ENCODE measurements at places on chromosomes 5 and 9.

GRCh38 chr5:172113036-172113435 is 75.0 kb downstream of the STK10 start:
- DNase-seq = no peak

GRCh38 chr9:31702957-31703356 is 681.5 kb upstream of the ACO1 start:
- no peak for DNase-seq

DNA sequence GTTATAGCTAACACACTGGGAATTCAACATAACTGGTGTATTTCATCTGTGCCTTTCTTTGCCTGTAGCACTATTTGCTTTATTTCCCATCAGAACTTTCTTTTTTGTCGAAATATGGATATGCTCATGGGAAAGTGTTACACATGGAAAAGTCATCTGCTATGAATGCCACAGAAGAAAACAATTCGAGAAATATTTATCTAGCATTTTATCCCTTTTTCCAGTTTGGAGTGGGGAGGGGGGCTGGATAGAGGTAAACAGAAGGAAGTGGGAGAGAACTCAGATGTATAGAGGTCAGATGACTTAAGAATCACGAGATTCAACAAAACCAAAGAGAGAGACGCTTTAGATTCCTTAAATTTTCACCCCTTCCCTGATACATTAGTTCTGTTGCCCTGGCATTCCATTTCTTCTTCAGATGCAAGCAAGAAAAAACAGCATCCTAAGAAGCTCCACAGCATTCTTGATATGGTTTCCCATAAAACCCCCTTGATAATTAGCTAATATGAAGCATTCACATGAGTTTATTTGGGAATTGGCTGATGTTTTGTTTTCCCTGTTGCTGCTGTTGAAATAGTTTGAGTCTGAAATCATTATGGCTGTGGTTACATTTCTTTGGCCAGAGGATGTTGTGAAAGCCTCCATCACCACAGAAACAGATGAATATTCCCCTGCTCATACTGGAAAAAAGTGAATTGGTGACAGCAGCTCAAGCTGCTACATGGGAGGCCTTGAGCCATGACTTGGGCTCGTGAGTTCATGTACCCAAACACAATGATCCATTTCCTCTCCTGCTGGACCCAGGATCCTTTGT is 335.8 kb upstream of the DAB2 start:
- DNase-seq = no peak

DNA sequence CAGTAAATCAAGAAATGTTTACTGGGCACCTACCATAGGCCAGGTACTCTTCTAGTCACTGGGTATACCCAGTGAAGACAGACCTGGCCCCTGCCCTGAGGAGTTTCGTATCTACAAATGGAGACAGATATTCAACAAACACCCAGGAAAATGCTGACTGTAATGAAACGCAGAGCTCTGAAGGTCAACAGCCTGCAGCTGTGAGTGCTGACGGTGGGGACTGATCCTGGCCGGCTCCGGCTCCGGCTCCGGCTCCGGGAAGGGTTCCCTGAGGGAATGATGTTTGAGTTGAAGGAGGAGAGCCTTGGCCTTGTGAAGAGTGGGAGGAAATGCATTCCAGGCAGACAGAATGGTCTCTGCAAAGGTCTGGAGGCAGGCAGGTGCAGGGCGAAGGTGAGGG is 23.1 kb downstream of the FGFR4 start:
- DNase-seq = no peak

GRCh38 chr5:62909326-62909725 is 330.7 kb downstream of the LRRC70 start:
- DNase-seq = peak; percentile 3

- peak; percentile 30 for DNase-seq
These were observed 124.3 kb downstream of the ENC1 start for GRCh38 chr5:74516211-74516636.

GRCh38 chr5:138805096-138805495 is 51.9 kb downstream of the CTNNA1 start:
- DNase-seq = no peak

DNA sequence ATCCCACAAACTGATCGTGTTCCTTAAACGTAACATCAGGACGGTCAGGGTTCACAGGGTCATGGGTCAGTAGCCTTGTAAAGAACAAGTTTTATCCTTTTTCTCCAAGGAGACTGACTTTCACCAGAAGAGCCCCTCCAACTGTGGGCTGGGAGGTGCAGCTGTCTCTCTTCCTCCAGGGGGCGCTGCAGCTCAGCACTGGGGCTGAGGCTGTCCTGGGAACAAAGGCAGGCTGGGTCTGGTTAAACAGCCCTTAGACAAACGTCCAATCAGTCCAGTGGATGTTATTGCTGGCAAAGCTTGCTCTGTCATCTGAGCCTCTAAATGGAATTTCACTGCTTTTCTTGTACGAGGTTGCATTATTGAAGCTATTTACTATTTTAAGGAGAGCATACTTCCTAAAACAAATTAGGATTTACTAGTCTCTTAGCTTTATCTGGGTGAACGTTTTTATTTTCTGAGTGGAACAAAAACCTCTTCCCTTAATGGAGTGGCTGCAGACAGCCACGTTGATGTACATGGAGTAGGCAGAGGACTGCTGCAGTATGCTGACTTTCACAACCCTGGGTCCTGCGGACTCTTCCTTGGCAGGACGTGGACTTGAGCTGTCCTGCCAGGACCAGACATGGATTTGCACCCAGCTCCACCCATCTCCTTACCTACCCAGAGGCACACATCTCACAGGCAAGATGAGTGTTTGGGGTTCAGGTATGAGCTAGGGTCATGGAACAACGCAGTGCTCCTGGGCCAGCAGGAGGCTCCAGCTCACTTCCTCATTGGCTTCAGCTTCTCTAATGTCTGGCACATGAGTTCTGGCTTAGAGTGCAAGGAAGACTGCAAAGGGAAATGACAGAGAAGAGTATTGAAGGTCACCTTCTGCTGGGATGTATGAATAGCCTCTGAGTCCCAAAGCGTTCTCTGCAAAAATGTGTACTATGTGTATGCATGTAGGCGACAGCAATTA is 7.8 kb downstream of the EXOSC2 start:
- DNase-seq = peak; percentile 66

- DNase-seq = no peak
These were observed 178.8 kb upstream of the KIF2A start for GRCh38 chr5:62127098-62127736.

DNA sequence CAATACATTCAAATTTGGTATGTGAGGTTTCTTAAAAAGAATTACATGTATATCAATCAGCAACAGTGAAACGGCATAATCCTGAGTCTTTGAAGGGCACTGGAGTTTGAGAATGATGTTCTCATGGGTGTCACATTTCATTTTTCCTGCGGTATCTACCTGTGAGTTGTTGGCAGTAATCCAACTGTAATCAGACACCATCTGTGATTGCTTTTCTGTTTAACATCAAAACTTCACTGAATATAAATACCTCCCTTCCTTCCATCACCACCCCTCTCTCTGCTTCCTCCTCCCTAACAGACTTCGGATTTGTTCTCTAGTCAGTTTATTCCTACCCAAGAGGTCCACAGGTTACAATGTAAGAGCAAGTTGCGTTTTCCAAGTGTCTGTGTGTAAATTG is 275.2 kb upstream of the PCSK5 start:
- DNase-seq = no peak

DNA sequence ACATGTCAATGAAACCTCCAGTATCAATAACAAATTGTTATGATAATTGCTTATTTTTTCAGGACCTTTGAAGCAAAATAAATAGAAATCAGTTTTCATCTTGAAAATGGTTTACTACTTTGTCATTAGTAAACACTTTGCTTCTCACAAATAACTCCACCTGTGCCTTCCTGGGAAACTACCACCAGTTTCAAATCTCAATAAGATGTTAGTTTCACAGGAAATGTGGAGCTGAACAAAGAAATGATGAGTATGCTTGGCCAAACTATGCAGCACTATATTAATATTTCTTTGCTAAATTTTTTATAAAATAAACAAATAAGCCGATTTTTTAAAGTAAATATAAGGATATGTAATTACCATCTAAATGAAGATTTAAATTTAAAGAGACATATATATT is 221.5 kb upstream of the HAPLN1 start:
- no peak for DNase-seq

- no peak for DNase-seq
These were observed 70.0 kb downstream of the GLDC start for GRCh38 chr9:6575324-6576034.

- no peak for DNase-seq
These were observed 20.4 kb upstream of the IER5L start for GRCh38 chr9:129198319-129199043.

GRCh38 chr5:33238826-33239695 is 201.7 kb upstream of the TARS1 start:
- DNase-seq = no peak

DNA sequence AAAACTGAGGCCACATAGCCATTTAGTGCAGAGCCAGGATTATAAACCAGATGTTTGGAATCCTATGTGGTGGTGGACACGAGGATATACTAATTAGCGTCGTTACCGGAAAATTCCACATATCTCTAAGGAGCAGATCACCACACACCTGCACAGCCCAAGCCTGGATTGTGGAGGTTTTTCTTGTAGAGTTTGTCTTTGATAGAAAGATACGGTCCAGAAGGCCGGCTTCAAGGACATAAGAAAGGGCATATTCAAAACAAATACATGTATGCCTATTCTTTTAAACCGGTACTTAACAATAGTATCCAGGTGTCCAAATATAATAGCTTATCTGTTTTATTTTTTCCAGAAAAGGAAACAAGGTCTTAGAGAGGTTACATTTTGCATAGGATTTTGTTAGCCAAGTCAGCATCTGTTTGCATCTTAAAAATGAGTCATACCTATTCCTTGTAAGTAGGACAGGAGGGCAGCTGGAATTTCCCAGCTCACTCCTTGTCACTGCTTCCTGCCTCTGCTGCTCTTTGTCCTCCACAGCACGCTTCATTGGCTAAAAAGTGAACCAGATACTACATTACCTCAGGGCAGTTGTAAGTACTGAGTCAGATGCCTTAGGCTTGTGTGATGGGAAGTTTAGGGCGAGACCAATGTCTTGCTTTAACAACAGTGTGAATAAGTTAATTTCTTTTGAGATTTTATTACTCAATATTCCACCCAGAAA is 3.6 kb downstream of the TMC1 start:
- peak; percentile 90 for DNase-seq

- DNase-seq = peak; percentile 24
These were observed 11.1 kb upstream of the ARAP3 start for GRCh38 chr5:141692919-141693725.

- no peak for DNase-seq
These were observed 159.3 kb upstream of the TLX3 start for GRCh38 chr5:171149772-171150171.

- DNase-seq = no peak
These were observed 15.5 kb downstream of the SLC22A4 start for GRCh38 chr5:132309679-132310078.

DNA sequence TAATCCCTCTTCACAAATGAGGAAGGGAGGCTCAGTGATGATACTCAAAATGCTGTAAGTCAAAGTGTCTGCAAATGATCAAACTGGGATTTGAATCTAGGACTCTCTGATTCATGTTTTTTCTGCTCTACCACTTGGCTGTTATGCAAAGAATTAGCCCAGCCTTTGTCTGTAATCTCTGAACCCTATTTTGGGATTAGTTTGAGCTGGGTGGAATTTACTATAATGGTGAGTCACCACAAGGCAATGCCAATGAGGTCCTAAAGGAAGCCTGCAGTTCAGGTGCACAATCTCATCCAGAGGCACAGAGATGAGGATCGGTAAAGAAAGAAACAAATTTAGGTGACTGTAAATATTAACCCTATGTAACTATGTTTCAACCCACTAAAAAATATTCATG is 29.2 kb downstream of the RFK start:
- peak; percentile 89 for DNase-seq

DNA sequence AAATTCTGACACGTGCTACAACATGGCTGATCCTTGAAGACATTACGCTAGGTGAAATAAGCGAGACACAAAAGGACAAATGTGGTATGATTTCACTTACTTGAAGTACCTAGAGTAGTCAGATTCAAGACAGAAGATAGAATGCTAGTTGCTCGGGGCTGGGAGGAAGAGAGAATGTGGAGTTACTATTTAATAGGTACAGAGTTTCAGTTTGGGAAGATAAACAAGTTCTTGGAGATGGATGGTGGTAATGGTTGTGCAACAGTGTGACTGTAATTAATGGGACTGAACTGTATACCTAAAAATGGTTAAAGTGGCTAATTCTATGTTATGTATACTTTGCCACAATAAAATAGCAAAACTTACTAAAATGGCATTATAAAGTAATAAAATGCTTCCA is 34.4 kb downstream of the PAM start:
- no peak for DNase-seq

- no peak for DNase-seq
These were observed 627.9 kb upstream of the ST8SIA4 start for GRCh38 chr5:101531026-101531425.

DNA sequence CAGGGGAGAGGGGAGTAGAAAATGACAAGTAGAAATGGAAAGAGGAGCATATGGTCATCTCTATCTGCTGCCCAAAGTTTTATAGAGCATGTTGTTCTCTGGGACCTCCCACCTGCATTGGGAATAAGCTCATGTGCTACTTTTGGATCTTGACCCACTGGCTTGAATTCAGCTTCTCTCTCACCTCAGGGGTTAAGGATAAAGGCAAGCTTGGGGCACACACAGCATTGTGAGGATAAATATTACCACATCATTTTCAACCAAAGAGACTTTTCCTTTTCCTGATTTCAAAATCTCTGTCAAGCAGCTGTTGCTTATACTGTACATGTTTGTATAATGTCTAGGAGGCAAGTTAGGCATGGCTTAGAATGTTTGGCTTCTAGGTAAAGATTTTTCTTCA is 16.6 kb downstream of the ATP10B start:
- DNase-seq = no peak

DNA sequence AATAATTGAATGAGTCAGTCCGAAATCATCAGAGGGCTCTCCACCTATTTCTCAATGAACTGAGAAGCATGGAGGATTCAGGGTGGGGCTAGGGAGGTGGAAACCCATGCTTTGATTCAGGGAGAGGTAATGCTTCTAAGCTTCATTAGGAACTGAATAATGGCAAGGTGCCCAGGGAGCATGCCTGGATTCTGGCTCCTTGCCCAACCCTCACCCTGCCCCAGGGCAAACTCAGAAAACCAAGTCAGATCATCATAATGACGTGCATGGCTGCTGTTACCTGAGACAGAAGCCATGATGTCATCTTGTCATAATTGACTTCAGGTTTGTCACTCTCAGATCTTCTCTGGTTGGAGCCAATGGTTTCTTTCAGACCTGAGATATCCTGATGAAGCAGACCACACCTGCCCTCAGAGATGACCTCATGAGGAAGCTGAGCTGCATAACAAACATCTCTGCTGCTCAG is 199.6 kb downstream of the SYK start:
- DNase-seq = no peak

Data from ACHN (cell line).